ENCODE measurements at places on chromosomes 5 and 9.
A peak's percentile ranks its signal among the peaks of the same experiment; 100 is the strongest.

GRCh38 chr9:123887837-123888236, 42.1 kb downstream of the DENND1A start:
- DNase-seq: no peak

- DNase-seq: peak; percentile 93
These were observed 114.0 kb upstream of the MTAP start for GRCh38 chr9:21688108-21689102.

DNA sequence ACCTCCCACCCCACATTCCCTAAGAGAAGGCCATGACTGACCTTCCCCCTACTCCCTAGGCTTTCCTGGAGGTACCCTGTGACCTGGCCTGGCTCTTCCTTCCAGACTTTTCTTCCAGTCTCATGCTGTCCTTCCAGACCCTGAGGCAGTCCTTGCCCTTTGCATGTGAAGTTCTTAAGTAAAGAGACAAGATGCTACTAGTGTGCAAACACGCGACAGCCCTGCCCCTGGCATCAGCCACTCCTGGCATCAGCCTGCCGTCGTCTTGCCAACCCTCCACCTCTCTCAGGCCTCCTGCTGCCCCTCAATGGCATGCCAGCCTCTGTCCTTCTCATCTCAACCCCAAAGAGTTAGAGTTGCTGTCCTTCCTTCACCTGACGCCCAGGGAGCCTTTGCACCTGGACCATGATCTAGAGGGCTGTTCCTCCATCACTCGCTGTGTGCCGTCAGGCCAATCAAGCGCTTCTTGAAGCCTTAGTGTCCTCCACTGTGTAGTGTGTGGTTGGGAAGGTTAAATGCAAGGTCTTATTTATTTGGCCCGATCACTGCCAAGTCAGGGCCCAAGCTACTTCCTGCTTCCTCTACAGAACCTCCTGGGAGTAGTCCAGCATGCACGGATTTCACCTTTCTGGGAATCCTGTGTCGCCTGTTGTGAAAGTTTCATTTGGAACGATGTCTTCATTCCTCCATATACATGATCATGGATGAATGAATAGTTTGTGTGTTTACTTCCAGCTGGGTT, 61.9 kb downstream of the WWC1 start:
- DNase-seq: no peak

DNA sequence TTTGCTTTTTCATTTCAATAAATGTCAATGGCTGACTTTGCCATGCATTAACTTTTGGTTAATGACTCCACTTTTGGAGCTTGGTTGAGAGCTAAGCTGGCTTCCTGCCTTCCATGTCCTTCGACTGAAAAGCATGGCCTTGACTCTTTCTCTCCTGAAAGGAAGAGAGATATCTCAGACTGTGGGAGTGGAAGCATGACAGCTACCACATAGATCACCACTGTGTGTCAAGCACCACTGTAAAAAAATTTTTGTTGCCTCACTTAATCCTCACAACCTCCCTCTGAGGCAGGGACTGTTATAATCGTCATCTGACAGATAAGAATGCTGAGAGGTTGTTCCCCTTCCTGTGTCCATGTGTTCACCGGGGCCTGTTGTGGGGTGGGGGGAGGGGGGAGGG, 184.8 kb downstream of the RORB start:
- DNase-seq: no peak

- DNase-seq: no peak
These were observed 2.0 kb upstream of the URM1 start for GRCh38 chr9:128369024-128369706.

GRCh38 chr9:129458155-129458661, 162.7 kb downstream of the C9orf50 start:
- no peak for DNase-seq

DNA sequence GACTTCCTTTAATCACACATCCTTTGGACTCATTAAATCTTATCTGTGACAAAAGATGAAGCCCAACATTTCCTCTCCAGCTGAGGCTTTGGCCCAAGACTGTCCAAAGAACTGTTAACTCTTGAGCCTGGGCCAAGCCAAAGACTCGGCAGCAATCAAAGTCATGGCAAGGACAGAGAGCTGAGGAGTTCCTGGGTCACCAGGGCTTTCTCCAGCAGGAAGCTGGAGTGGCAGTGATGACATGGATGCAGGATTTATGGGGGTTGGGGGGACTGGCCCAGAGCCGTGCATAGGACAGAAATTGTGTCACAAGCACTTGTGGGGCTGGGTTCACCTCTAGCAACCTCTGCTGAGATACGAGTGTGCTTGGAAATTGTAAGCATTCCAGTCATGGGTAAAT, 440.3 kb downstream of the PLK2 start:
- DNase-seq: no peak
